NCI-H187 treated with DMSO at 0.1 percent for 48 hours (cell line): ENCODE measurements at places on chromosomes 5 and 9.

GRCh38 chr9:89747596-89747995, 142.8 kb downstream of the GADD45G start:
- DNase-seq: no peak

DNA sequence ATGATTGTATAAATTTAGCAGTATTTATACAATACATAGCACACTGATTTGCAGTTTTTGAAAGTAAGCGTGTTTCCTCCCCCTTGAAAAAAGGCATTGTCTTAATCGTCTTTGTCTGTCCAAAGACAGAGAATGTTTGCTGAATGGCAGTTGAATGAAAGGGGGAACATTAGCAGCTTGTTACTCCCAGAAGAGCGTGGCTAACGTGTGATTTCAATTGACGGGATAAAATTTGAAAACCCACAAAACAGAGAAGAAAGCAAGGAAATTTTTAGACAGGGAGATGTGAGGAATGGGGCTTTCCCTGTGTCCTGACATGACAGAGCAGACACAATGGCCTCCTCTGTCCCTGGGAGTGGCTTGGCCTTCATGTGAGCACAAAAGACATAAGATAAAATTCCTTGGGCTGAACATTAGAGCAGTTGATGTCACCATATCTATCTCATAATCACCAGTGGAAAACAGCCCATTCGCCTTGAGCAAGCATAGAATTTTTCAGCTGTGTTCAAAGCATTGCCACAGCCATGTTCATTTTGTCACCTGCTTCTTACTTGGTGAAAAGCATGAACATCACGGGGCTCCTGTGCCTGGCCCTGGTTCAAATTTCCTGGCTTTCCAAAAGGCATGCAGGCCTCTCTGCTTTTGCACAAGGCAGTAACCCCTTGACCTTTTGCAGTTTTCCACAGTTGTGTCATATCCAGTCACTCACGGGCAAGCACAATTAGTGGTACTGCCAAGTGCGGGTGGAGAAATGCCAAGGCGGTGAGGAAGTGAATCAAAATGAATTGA, 126.9 kb downstream of the TLE1 start:
- no peak for DNase-seq

- no peak for DNase-seq
These were observed 29.3 kb upstream of the OBP2B start for GRCh38 chr9:133238272-133238850.

GRCh38 chr5:95426227-95426626, 35.1 kb downstream of the FAM81B start:
- no peak for DNase-seq

DNA sequence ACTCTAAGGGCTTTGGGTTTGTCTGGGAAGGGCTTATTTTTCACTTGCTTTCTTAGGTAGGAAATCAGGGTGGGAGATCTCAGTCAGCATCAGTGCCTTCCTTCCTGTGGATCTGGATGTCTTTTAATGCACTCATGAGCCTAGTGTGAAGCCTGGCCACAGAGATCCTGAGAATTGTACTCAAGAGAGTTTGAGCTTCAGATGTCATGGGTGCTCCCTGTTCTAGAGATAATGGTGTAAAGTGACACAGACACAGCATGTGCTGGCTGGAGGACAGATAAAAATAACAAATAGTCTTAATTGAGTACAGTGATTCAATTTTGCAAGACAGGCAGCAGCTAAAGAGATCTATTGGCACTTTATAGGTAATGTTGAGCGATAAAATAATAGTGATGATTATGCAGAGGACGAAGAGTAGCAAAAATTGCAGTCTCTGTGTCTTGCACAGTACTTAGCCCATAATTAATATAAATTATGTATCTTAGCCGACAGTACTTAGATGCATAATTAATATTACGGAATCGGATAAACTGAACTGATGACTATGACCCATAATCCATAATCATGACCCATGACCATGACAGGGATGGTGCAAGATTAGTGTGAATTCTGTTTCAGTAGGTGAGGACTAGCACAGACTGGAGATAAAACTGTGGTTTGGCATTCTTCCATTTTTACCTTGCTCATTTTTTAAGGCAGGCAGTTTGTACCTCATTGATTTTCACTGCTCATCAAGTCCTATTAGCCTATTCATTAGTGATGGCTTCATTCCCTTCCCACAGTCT, 408.7 kb upstream of the PIK3R1 start:
- no peak for DNase-seq

- DNase-seq: no peak
These were observed 55.3 kb downstream of the SMIM23 start for GRCh38 chr5:171840711-171841522.

GRCh38 chr9:81815781-81816180, 112.4 kb upstream of the SPATA31D4 start:
- no peak for DNase-seq

DNA sequence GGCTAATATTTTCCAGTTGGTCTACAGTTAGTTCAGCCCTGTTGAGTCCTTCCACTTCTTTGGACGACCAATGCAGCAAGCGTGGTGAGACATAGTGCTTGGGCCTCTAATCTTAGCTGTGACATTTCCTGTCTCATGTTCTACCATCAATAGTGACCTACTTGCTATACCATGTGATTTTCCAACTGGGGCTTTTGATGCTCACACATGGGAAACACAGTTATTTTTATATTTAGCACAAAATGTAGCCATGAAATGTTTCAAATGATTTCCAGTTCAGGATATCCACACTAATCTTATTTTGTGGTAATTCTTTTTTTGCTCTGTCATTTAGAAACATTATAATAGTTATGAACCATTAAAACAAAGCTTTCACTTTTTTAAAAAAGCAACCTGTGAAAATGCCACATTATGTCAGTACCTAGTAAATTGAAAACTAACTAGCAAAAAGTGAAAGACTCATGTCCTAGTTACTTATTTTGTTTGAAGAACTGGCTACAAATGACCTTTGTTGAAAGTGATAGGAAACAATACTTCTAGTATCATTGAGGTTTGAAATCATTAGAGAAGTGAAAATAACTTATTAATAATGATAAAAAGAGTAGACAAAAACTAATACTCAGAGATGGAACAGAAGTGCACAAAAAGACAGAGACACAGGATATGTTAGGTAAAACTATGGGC, 18.3 kb downstream of the MARCHF3 start:
- DNase-seq: no peak

DNA sequence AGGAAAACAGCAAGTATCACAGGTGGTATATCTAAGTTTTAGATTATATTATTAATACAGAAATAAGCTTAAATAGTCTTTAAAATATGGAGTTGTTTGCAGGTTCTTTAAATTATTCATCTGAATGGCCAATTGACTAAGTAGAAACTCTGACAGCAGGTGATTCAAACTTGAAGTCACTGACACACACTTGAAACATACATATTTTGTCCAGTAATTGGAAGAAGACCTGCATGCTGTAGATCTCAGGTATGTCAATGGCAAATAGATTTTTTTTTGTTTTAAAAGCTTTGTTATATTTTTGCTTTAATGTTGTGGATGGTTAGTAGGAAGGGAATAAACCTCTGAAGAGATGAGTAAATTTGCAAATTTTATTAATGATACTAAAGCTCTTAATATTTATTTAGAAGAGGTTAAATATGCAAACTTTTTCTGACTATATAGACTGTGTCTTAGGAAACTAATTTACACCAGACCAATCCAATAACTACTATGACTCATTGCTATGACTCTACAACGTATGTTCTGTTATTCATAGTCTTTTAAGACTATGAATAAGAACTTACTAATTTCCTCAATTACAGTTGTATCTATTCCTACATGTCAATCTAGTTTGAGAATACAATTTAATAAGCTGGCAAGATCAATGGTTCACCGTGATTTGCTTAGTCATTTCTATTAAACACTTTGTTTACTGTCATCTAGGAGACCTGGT, 53.9 kb upstream of the RORB start:
- DNase-seq: no peak

- DNase-seq: no peak
These were observed 297.3 kb downstream of the NR3C1 start for GRCh38 chr5:143106174-143106573.

DNA sequence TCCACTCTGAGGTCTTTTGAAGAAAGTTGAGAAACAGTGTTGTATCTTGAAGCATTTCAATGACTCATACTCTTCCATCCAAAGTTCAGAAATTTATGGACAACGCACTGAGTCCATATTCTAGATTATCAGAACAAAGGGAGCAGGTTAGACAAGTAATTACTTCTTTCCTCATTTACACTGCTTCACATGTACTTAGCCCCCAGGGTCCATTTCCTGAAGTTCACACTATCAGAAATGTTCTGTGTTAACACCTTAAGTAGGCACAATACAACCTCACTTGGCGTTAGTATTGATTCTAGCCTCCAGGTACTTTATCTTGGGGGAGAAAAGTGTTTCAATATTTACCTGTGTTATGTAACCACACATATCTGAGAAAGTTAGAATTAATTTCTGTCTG, 487.9 kb upstream of the DMAC1 start:
- DNase-seq: no peak

DNA sequence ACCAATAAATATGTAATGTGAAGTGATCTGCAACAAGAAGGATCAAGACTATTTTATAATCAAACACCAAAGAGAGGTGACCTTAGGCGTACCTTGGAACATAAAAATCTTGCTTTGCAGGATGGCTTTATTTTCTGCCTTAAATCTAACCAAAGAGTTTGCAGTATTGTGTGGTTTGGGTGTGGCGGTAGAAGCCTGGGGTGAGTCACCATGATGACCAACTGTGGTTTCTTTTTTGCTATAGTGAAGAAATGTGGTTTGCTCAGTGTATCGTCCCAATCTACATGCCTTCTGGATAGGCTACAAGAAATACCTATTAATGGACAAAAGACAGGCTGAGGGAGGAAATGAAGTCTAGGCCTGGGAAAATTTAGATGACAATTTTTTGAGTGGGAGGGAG, 5.1 kb upstream of the CAST start:
- DNase-seq: no peak

GRCh38 chr9:36158917-36159316, 10.3 kb upstream of the CCIN start:
- no peak for DNase-seq

DNA sequence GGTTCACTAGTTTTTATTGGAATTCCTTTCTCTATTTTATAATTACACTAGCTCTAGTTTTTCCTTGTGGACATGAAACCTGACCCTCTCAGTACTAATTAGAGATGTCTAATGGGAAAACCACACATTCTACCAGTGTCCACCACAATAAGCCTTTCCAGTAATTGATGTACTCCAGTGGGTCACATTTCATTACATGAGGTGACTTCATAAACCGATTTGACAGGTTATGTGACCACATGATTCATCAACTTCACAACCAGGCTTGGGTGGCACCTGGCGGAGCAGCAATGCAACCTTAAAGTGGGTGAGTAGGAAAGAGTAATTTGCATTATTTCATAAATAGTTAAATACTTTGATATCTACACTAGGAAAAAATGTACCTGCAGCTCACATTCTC, 284.2 kb upstream of the ADAMTS16 start:
- DNase-seq: no peak

- DNase-seq: no peak
These were observed 303.7 kb upstream of the PAPPA start for GRCh38 chr9:115849679-115850412.

DNA sequence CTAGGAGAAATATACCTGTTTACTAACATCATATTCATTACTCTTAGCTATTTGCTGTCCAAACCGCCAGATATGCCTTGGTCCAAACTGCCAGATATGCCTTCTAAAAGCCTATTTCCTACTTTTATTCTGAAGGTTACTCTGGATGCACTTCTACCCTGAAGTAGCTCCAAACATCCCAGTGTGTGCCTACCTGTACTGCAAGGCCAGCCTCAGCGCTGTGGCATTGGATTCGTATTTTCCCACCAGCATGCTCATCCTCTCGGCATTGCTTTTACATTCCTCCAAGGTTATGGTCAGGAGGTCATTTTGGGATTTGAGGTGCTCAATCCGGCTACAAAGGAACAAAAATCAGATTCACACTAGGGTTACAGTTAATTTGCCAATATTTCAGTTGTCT, 94.3 kb downstream of the DCP2 start:
- DNase-seq: no peak

DNA sequence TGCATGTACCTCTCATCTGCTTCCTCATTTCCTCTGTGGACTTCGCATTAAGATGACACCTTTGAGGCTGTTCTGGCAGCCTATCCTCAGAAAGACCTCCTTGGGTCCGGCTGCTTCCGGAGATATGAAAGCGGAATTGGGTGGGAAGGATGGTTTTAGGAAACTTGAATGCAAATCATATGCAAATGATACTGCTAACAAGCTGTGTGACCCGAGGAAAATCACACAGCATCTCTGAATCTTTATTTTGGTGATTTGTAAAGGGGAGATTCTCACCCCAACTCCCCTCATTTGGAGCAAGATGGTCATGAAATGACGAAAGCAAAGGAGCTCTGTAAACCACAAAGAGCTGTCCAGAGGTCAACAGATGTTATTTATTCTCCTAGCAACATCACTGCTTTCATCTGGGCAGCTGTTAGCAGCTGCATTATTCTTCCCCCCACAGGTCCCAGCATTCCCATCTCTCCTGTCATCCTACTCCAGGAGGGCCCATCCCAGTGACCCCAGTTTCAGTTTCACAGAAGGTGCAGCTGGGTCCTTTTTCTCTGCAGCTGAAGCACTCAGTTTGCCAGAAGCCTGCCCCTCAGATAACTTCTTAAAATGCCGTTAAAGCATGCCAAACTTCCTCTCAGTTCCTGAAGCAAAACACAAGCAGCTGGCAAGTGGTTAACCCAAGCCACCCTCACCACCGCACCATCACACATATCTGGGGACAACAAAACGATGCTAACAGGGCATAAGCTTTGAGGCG, 269.5 kb downstream of the SEC61B start:
- DNase-seq: no peak

DNA sequence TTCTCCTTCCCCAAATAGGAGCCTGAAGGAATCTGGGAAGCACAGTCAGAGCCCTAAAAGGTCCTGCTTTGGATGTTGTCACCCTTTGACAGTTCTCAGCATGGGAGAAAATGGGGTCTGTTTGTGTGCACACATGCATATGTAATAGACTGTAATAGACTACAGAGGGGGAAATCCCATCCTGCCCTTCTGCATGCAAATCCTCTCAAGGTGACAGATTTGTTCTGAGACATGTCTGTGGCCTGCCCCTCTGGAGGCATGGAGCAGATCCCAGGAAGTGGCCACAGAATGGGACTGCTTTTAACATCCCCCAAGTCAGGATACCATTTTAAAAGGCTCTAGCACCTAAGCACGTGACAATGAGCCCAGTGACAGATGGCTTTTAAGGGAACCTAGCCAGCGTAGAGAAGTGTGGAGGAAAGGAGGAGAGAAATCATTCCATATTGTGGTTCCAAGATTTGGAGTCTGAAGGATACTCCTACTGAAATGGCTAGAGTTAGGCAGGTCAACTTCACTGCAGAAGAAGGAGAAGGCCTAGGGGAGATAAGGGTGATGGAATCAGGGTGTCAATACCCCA, 483.5 kb downstream of the SPOCK1 start:
- no peak for DNase-seq
